Activated CD4-positive, CD25-positive, alpha-beta regulatory T cell (primary cell): ENCODE measurements at places on chromosomes 16 and 17.

GRCh38 chr16:47375423-47375822, 85.4 kb downstream of the ITFG1 start:
- DNase-seq, result no peak

- DNase-seq, result no peak
Measured at GRCh38 chr16:68793401-68793857, 49.9 kb upstream of the TANGO6 start.

- DNase-seq, result no peak
Measured at GRCh38 chr17:50328363-50329325, 17.3 kb upstream of the XYLT2 start.

DNA sequence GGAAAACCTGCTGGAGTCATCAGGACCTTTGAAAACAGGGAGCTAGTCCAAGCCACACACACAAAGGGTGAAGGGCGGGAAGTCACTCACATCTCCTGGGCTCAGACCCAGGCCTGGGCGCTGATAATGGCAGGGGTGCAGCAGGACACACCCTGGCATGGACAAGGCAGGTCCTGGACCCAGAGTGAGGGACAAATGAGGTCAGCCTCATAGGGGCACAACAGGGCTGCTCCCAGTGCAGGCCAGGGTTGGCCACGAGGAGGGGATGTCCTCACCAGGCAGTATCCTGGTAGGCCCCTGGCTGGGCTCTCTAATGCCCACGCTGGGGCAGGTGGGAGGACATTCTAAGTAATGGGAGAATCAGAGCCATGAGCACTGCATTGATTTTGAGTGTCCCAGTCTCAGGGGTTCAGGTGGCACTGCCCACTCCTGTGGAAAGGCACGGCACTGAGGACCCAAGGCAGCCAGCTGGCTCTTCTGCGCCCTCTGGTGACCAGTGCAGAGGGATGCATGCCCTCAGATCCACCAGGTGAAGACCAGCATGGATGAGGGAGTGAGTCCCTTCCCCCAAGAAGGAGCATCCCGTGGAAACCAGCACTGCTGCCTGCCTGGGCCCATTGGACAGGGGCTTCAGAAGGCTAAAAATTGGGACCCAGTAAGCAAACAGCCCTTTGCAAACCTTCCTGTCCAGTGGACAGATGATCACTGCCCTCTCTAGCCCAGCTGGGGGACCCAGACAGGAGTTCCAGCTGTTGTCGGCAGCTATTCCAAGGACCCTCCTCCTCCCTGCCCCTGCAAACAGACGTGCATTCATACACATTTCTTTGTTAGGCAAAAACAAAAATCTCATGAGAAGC, 23.4 kb upstream of the SREBF1 start:
- DNase-seq, result peak; percentile 20

- no peak for DNase-seq
Measured at GRCh38 chr17:14882131-14882530, 383.0 kb downstream of the PMP22 start.

- no peak for DNase-seq
Measured at GRCh38 chr17:48545022-48545375, at the start of gene HOXB2. Gene HOXB2, minus strand, starts transcription at chr17:48545109. Its CDS starts 198 bp downstream, at chr17:48544911.

DNA sequence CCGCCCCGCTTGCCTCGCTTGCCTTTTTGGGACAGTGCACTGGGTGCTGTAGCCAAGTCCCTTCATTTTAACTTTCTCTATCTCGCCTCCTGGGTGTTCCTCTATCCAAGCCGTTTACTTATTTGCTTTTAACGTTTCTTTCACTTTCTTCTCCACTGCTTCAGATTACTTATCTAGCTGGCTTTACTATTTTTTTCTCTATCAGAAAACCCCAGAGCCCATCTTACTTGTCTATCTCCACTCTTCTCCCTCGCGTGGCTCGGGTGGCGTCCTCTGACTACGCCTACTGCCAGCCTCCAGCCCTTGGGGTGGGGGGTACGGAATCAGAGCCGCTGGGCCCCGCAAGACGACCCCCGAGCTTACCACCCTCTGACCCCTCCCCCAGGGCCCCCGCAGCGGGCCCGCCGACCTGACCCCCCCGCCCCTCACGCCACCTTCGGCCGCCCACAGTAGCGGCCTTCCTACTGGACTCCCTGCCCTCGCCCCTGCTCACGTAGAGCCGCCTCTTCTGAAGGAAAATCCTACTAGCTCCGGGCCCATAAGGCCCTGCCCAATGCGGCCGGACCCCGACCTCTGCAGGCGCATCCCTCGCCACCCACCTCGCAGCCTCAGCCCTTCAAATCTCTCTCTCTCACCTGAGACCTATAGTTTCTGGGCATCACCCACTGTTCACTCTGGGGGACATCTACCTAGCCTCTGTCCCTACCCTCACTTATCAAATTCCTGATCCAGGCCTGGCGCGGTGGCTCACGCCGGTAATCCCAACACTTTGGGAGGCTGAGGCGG, 1.0 kb upstream of the SLC12A4 start:
- DNase-seq, result no peak

DNA sequence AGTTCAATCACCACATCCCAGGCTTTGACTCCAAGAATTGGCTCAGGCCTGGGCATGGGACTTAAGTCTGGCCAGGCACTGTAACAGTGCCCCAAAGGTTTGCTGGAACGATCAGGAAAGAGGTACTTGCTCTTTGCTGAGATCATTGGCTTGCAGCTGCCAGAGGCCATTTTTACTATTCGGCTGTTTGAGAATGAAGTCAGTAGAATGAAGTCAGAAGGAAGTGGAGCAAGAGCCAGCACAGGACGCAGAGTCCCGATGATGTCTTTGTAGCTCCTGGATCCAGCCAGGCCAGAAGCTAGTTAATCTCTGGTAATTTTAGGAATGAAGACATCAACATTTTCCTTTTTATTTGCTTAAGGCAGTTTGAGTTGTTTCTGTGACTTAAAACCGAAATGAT, 195.5 kb downstream of the RAB11FIP4 start:
- no peak for DNase-seq

GRCh38 chr16:65634291-65634690, 512.4 kb upstream of the CDH11 start:
- no peak for DNase-seq

- no peak for DNase-seq
Measured at GRCh38 chr16:50182441-50182840, 29.3 kb downstream of the TENT4B start.

DNA sequence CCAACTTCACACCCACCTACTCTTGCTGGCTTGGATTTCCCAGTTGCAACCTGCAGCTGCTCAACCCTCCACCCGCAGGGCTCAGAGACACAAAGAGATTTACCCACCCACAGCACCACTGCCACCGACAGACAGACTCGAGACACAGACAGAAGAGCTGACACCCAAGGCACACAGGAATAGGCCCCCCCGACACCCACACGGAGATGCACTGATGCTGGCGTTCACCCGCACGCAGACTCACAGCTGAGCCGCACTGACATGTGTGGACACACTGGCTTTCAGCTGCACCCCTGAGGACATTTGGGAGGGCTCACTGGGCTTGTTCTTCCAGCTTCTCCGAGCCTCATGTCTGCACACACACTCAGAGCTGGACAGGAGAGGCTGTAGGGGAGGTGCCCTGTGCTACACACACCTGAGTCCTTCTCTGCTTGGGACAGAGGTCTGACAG, 8.2 kb downstream of the STX1B start:
- no peak for DNase-seq

- no peak for DNase-seq
Measured at GRCh38 chr17:82911822-82912221, 72.0 kb upstream of the ZNF750 start.

DNA sequence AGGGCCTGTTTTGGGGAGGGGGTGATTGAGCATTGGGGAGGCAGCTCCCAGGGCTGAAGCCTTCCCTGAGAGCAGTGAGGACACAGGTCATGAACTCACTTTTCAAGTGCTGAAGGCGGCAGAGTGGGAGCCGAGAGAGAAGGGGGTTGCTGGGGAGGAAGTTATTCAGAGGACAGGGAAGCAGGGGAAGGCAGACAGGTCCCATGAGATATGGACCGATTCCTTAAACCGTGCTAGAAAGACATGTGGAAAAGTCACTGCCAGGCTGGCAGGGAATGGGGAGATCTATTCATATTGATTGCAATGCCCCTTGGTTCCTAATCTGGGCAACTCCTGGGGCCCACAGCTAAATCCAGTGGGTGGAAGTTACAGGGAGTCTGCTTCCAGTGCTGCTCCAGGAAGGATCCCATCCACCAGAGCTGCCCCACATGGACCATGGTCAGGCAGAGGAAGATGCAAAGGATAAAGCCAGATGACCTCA, 1.1 kb downstream of the CCL4 start:
- DNase-seq, result no peak

DNA sequence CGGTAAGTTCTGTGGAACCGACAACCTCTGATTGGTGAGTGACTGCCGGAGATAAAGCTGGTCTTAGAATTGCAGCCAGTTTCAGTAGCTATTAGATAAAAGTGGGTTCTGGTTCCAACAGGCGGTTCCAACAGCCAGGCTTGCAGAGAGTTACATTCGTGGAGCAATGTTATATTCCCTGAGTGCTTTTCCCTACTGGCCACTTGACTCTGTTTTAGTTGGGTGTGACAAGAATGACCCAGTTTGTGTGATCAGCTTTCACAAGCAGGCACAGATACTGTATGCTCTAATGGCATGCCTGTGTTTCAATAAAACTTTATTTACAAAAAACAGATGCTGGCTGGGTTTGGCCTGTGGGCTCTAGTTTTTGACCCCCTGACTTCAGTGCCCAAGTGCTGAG, 196.6 kb downstream of the SNX29 start:
- DNase-seq, result no peak

- DNase-seq, result no peak
Measured at GRCh38 chr17:13736916-13737315, 135.2 kb upstream of the HS3ST3A1 start.

GRCh38 chr16:53968454-53968853, 264.5 kb downstream of the FTO start:
- DNase-seq, result no peak

- DNase-seq, result no peak
Measured at GRCh38 chr16:11669380-11670146, 1.3 kb downstream of the SNN start.

DNA sequence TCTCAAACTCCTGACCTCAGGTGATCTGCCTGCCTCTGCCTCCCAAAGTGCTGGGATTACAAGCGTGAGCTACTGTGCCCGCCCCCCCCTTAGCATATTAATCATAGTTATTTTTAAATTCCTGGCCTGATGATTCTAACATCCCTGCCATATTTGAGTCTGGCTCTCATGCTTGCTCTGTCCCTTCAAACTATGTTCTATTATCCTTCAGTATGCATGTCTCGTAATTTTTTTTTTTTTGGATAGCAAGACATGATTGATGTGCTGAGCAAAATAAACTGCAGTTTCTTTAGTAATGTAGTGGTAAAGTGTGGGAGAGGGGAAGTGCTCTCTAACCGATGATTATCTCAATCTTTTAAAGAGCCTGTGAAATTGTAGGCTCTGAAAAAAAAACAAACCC, 34.3 kb upstream of the TMEM92 start:
- DNase-seq, result no peak

GRCh38 chr17:1724869-1725641, 551 bp downstream of the WDR81 start:
- no peak for DNase-seq

- DNase-seq, result no peak
Measured at GRCh38 chr16:847151-847550, 46.6 kb upstream of the GNG13 start.

GRCh38 chr17:79085154-79085920, 10.7 kb downstream of the ENGASE start:
- DNase-seq, result no peak

GRCh38 chr16:20726661-20727060, 15.0 kb downstream of the THUMPD1 start:
- no peak for DNase-seq

GRCh38 chr16:4293822-4294457, 21.1 kb upstream of the TFAP4 start:
- no peak for DNase-seq

GRCh38 chr16:88881007-88881615, 14.7 kb upstream of the PABPN1L start:
- DNase-seq, result no peak

GRCh38 chr16:12449795-12450194, 353.9 kb downstream of the CPPED1 start:
- DNase-seq, result no peak

GRCh38 chr17:64406321-64407200, 15.9 kb upstream of the PECAM1 start:
- DNase-seq, result no peak

GRCh38 chr17:44152875-44153274, 11.1 kb downstream of the HROB start:
- no peak for DNase-seq

DNA sequence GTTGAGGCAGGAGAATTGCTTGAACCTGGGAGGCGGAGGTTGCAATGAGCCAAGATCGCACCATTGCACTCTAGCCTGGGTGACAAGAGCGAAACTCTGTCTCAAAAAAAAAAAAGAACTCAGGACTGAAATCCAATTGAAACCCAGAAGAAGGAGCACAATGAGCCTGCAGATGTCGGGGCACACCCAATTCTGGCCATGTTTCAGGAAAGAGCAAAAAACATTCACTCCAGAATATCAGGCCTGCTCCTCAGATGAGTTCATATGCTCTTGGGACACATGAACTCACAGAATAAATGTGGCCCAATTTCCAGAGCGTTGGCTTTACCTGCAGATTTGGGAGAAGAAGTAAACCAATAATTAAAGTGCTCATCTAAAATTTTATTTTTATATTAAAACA, 3.0 kb upstream of the CMTM2 start:
- DNase-seq, result no peak

DNA sequence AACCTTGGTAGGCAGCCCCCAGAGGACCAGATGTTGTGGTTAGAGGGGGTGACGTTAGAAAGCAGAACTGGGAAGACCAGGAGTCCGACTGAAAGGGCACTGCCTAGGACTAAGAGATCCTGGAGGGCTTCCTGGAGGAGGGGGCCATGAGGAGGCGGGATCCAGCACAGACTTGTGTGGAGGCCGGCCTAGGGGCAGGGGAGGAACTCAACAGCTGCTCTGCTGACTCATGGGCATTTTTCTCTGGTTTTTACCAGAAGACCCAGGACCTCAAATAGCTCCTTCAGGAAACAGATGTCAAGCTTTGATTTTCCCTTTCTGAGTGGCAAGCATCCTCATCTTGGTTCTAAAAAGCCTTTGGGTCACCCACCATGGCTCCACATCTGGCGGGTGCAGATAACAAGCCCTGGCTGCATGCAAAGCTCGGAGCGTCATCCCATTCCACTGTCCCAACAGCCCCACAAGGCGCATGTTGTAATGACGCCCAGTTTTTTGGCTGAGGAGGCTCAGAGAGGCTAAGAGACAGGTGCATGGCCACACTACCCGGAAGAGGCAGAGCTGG, 29.0 kb downstream of the IL21R start:
- no peak for DNase-seq

- DNase-seq, result no peak
Measured at GRCh38 chr17:27824176-27824715, 23.9 kb upstream of the NOS2 start.

GRCh38 chr17:47776330-47777197, 43.5 kb downstream of the TBX21 start:
- DNase-seq, result no peak

GRCh38 chr17:75048249-75048878, 1.3 kb downstream of the KCTD2 start:
- no peak for DNase-seq

- no peak for DNase-seq
Measured at GRCh38 chr17:74514632-74515334, 16.5 kb downstream of the CD300LB start.
